ENCODE measurements at places on chromosomes 5 and 9. TPM values are rescaled to one million over a fixed set of nuclear protein-coding genes. Genes with fewer than 3 reads are reported as not detected.
A peak's percentile ranks its signal among the peaks of the same experiment; 100 is the strongest.

GPX8 gene
- 201 TPM for total RNA-seq

ACSL6 gene
- not detected for total RNA-seq

PLCXD3 gene
- under 0.01 TPM for total RNA-seq

GPRIN1 gene
- total RNA-seq = 2.5 TPM

FOXB2 gene
- not detected for total RNA-seq

GRCh38 chr5:138515556-138516245 lies 27.3 kb downstream of the ETF1 start:
- no peak for DNase-seq

DNA sequence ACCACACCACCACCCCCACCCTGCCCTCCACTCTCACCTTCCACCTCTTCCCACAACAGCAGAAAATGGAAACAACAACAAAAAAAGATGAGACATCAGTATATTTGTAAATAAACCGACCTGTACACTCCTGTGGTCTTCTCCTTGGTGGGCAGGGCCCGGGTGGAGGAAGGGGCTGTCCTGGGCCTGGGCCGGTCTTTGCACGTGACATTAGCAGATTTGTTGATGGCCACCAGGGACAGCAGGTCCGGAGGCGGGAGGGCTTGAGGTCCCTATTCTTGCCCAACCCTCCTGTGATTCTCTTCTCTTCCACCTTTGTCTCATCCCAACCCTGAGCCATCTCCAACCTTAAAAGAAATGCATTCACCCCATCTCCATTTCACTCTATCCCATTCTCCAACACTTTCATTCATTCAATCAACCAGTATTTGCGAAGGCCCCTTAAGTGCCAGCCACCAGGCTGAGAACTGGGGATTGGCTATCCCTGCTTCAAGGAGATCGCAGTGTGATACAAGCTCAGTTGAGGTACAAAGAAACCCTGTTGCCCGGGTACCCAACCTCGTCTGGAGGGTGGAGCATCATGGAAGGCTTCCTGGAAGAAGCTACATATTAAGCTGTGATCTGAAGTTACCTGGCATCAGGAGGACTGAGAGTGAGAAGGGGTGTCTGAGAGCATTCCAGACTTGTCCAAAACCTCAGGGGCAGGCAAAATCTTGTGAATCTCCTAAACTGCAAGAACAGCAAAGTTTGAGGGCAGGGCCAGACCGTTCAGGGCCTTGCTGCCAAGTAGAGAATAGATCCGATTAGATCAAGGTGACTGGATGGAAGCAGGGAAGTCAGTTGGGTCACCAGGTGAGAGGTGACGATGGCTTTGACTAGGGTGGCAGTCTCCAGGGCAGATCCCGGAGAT lies 87.4 kb downstream of the LMX1B start:
- no peak for DNase-seq

GRCh38 chr9:133507246-133507965 lies 17.4 kb downstream of the MYMK start:
- DNase-seq = no peak

GRCh38 chr5:160655717-160656116 lies 196.3 kb downstream of the ATP10B start:
- no peak for DNase-seq

- no peak for DNase-seq
These were observed 378.1 kb upstream of the TLE4 start for GRCh38 chr9:79193501-79194223.

GRCh38 chr5:79990205-79990597 lies 861 bp downstream of the MTX3 start:
- peak; percentile 36 for DNase-seq

- no peak for DNase-seq
These were observed 413.5 kb upstream of the ZNF462 start for GRCh38 chr9:106449336-106449927.

GRCh38 chr9:134458207-134459108 lies 132.2 kb downstream of the RXRA start:
- DNase-seq = peak; percentile 55

DNA sequence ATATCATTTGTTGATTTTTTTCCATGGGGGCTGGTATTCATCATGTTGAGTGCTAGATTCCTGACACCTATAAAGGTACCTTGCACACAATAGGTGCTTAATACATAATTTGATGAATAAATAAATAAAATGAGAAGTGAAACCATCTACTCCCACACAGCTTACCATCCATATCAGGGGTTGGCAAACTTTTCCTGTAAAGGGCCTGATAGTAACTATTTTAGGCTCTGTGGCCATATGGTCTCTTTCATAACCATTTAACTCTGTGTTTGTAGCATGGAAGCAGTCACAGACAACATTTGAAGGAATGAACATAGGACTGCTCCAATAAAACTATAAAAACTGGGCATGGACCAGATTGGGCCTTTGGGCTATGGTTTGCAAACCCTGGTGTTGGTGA lies 100.3 kb downstream of the GCNT1 start:
- DNase-seq = no peak

DNA sequence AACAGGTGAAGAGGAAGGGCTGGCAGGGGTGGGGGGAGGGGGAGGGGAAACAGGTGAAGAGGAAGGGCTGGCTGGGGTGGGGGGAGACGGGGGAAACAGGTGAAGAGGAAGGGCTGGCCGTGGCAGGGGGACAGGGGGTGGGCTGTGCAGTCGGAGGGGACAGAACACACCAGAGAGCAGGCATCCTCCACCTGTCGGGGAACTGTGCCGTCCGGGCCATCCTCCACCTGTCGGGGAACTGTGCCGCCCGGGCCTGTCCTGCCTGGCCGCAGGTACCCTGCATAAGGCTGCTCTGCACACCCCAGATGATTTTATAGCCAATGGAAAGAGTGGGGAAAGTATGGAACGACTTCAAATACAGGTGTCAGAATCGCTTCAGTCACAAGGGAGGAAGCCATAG lies 32.5 kb upstream of the PPP1R26 start:
- DNase-seq = no peak

GRCh38 chr9:70668751-70669150 lies 254.3 kb upstream of the KLF9 start:
- DNase-seq = no peak

DNA sequence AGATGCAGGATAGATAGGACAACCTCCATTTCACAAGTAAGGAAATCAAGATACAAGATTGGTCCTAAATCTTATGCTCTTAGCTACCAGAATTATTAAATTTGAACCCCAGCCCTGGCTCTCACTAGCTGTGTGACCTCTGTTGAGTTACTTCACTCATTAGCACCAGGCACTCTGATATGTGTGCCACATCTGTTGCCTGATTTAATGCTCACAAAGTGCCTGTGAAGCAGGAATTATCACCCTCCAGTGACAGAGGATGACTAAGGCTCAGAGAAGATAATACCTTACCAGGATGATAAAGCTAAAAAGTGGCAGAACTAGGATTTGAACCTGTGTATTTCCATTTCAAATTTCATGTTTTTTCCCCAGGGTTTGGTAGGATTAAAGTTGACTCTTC lies 110.0 kb downstream of the PLPPR1 start:
- no peak for DNase-seq

Measured in IMR-90 (cell line).